ENCODE measurements at places on chromosomes 2 and 18.
A peak's percentile ranks its signal among the peaks of the same experiment; 100 is the strongest.

DNA sequence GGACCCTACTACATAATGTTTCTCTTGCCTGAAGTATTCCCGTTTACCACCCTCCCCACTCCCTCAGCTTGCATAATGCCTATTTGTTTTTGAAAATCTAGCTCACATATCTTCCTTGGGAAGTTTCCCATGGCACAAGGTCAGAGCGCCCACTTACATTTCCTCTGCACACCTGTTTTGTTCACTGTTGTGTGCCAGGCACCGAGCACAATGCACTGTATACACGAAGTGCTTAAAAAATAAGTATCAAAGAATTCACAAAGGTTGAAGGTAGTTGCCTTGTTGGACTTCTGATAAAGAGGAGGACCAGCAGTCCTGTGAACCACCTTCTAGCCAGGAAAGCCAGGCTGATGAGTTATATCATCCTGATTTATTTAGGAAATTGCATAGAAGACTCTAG is 16.8 kb upstream of the RHOB start:
- peaks cover 32% of the 10 kb centered on the region for H3K4me1 ChIP-seq
- no peak overlapping the region for H3K27ac ChIP-seq
- no peaks in the 10 kb centered on the region for H3K27me3 ChIP-seq
- H3K36me3 ChIP-seq, result no peaks in the 10 kb centered on the region
- no peak overlapping the region for H3K4me3 ChIP-seq

DNA sequence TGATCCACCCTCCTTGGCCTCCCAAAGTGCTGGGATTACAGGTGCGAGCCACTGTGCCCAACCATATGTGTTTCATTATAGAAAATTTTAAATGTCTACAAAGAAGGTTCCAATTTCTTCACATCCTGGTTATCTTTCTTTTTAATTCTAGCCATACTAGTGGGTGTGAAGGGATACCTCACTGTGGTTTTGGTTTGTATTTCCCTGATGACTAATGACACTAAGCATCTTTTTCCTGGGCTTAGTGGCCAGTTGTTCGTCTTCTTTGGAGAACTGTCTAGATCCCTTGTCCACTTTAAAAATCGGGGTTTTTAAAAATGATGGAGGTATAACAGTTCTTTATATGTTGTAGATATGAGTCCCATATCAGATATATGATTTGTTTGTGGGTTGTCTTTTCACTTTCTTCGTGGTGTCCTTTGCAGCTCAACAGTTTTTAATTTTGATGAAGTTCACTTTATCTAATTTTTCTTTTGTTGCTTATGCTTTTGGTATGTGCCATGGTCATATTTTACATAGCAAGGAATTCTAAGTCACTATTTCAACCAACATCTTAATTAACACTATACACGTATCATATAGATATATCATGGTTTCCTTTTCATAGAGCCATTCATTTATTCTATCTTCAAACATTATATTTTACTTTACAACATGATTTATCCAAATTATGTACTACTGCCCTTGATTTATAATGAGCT is 135.0 kb upstream of the RIOK3 start:
- no peaks in the 10 kb centered on the region for H3K27me3 ChIP-seq
- no peak for DNase-seq
- no peaks in the 10 kb centered on the region for H3K36me3 ChIP-seq
- H3K27ac ChIP-seq, result no peak overlapping the region

GRCh38 chr2:33013684-33014110 is 66.9 kb downstream of the LTBP1 start:
- no peak overlapping the region for H3K4me3 ChIP-seq
- peaks cover 5% of the 10 kb centered on the region for H3K4me1 ChIP-seq
- H3K36me3 ChIP-seq, result no peaks in the 10 kb centered on the region
- no peak overlapping the region for H3K27ac ChIP-seq

DNA sequence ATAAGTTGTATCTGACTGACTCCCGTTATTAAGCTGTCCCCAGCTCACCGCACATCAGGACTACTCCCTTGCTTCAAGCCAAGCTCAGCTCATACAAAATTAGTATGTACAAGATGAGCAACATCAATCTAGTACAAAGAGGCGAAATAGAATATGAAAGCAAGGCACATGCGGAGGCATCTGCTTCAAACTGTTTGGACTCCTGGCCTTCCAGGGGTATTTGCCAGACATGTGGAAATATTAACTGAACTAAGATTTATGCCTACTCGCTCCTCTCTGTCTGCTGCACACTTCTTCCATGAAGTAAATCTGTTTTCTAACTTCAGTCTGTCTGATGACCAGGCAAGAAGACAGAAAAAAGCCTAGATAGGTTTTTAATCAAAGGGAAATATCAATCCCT is 499.8 kb downstream of the PID1 start:
- no peak overlapping the region for H3K4me3 ChIP-seq
- H3K4me1 ChIP-seq, result no peaks in the 10 kb centered on the region

GRCh38 chr18:9810994-9811705 is 74.6 kb upstream of the TXNDC2 start:
- H3K4me3 ChIP-seq, result no peak overlapping the region
- no peaks in the 10 kb centered on the region for H3K27me3 ChIP-seq
- H3K27ac ChIP-seq, result peak overlapping the region; percentile 75
- DNase-seq, result no peak

- H3K27me3 ChIP-seq, result peaks cover 25% of the 10 kb centered on the region
- DNase-seq, result no peak
- H3K4me1 ChIP-seq, result no peaks in the 10 kb centered on the region
- H3K4me3 ChIP-seq, result no peak overlapping the region
- H3K36me3 ChIP-seq, result no peaks in the 10 kb centered on the region
Observed at GRCh38 chr18:47591429-47591828, 339.0 kb downstream of the SMAD2 start.

DNA sequence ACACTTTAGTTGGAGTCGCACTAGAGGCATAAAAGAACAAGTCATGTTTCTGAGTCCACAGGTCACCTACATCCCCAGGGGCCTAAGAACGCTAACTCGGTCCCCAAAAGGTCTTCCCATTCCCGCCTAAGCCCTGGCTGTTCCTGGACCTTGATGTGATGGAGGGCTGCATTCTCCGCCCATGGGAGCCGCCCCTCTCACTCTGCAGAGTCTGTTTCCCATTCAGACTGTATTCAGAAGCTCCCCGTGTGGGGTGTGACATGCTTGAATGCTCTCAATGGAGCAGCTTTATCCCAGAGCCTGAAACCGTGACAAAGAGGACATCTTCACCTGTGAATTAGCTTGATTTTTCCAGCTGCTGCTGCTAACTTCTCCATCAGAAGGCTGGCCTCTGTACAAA is 319.0 kb upstream of the KLHL29 start:
- no peaks in the 10 kb centered on the region for H3K27me3 ChIP-seq
- no peak overlapping the region for H3K4me3 ChIP-seq
- no peak for DNase-seq
- no peak overlapping the region for H3K27ac ChIP-seq

DNA sequence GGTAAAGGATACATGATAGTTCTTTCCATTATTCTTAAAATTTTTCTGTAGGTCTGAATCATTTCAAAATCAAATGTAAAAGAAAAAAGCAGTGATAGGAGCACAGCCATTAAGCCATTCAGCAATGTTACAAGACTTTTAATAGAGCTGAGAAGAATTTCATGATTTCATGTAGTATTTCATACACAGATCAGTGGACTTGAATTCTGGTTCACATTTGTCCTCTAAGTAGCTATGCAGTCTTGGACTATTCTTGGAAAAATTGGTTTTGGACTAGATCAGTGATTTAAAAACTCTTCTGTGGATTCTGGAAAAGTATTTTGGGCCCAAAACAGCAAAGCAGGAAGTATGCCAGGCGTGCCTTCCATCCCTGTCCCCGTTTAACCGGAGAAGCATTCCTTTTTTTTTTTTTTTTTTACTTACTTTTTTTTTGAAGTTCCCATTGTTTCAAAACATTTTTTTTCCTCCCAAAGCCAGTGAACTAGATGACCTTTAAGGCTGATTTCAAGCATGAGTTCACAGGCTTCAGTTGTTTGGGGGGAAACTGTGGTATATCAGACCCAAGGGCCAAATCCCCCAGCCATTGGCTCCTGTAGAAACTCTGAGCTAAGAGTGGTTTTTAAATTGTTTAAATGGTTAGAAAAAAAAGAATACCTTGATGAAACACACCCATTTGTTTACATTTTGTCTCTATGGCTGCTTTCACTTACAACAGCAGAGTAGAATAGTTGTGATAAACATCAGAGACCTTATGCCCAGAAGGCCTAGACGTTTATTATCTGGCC is 17.5 kb upstream of the POLI start:
- H3K27me3 ChIP-seq, result no peaks in the 10 kb centered on the region
- peaks cover 5% of the 10 kb centered on the region for H3K4me1 ChIP-seq
- DNase-seq, result no peak
- no peak overlapping the region for H3K27ac ChIP-seq

GRCh38 chr2:45554742-45555140 is 56.3 kb downstream of the SRBD1 start:
- DNase-seq, result no peak
- H3K27ac ChIP-seq, result no peak overlapping the region
- H3K36me3 ChIP-seq, result peaks cover 5% of the 10 kb centered on the region
- no peak overlapping the region for H3K4me3 ChIP-seq

GRCh38 chr18:3499501-3499900 is 49.5 kb downstream of the TGIF1 start:
- no peaks in the 10 kb centered on the region for H3K36me3 ChIP-seq
- peak overlapping the region; percentile 32 for H3K4me3 ChIP-seq
- H3K27me3 ChIP-seq, result no peaks in the 10 kb centered on the region
- no peak overlapping the region for H3K27ac ChIP-seq
- H3K4me1 ChIP-seq, result peaks cover 16% of the 10 kb centered on the region
- no peak for DNase-seq

- no peak overlapping the region for H3K4me3 ChIP-seq
- H3K4me1 ChIP-seq, result no peaks in the 10 kb centered on the region
- no peaks in the 10 kb centered on the region for H3K36me3 ChIP-seq
- no peak for DNase-seq
- H3K27me3 ChIP-seq, result no peaks in the 10 kb centered on the region
- H3K27ac ChIP-seq, result no peak overlapping the region
Observed at GRCh38 chr2:200003444-200003843, 48.1 kb downstream of the MAIP1 start.

GRCh38 chr2:236265675-236266074 is 1.5 kb upstream of the ASB18 start:
- peak; percentile 19 for DNase-seq
- H3K27me3 ChIP-seq, result no peaks in the 10 kb centered on the region
- peaks cover 6% of the 10 kb centered on the region for H3K4me1 ChIP-seq
- no peak overlapping the region for H3K27ac ChIP-seq
- H3K4me3 ChIP-seq, result no peak overlapping the region

DNA sequence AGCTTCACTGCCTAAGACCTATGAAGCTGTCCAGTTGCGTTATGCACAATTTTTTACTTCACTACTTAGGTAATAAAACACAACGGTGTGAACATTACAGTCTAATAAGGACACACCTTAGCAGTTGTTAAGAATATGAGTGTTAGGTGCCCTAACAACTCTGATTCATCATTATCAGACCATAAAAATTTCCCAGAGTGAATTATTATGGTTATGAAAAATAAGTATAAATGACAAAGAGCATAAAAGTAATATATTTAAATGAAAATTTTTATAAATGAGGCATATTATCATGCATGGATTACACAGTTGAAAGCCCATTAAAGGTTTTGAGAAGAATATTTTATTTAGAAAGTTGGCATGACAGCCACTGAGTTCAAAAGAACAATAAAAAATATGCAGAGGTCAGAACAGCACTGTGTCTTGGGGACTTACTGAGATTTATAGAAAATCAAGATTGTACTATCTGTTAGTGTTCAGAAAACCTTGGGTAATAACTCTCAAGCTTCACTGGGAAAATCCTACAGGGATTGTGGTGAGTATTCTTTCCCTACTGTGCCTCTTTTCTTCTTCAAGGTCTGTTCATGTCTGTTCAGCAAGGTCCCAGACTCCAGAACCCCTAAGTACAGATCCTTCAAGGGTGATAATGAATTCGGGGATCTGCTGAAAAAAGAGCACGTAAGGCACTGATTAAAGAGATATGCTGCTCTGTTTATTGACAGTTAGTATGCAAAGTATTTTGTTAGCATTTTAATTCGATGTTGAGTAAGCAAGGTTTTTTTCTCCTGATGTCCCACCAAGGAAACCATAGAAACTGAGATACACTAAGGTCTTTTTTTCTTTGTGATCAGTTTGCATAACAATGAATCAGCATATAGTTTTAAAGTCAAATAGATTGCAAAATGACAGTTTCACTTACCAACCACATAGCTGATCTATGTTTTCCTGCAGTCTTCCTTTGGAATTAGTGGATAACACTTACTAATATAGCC is 250.0 kb downstream of the DSEL start:
- DNase-seq, result no peak
- H3K4me1 ChIP-seq, result peaks cover 23% of the 10 kb centered on the region
- H3K4me3 ChIP-seq, result no peak overlapping the region
- no peaks in the 10 kb centered on the region for H3K36me3 ChIP-seq

DNA sequence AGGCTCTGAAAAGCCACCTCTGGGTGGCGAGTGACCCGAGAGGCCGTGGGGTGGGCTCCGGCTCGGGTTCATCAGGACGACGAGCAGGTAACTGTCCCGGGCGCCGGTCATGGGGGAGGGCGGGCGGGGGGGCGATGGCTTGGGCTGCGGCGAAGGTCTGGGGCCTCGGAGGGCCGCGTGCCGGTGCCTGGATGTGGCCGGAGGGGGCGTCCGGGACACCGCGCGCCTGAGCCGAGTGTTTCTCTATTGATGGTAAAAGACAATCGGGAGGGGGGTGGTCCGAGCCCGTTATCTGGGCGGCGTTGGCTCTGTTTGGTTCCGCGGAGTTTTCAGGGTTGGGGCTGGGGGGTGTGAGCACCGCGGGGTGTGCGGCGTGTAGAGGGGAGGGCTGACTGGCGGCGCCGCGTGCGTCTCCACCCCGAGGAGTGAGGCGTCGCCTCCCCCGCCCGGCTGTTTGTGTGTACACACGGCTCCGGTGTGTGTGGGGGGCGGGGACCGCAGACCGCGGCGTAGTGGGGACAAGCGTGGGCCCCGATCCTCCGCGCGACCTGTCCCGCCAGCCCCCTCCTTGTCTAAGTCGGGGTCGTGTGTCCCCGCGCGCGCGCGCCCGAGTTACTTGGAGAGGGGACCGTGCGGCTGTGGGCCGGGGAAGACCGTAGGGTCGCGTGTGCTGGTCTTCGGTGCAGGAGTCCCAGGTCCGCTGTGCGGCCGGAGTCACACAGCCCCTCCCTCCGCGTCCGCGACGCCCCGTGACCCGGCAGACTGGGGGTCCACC is 1.6 kb downstream of the CTIF start:
- peaks cover 52% of the 10 kb centered on the region for H3K36me3 ChIP-seq
- DNase-seq, result peak; percentile 86
- no peaks in the 10 kb centered on the region for H3K27me3 ChIP-seq
- H3K4me1 ChIP-seq, result peaks cover 69% of the 10 kb centered on the region

DNA sequence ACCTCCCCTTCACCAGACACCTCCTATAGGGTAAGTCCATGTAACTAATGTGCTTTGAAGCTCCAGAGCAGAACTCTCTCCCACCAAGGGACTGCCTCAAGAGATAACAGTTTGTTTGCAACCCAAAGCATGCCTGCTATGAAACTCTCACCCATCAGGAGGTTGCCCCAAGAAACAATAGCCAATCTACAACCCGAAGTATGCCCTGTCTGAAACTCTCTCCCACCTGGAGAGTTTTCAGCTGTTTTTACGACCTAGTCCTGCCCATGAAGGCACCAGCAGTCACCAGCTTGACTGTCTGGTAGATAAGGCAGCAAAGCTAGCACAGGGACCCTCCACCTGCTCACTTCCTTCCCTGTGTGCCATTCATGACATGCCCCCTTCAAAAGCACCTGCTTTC is 533.9 kb upstream of the CRIM1 start:
- no peaks in the 10 kb centered on the region for H3K27me3 ChIP-seq
- H3K4me1 ChIP-seq, result no peaks in the 10 kb centered on the region
- no peak overlapping the region for H3K4me3 ChIP-seq
- DNase-seq, result no peak
- H3K27ac ChIP-seq, result no peak overlapping the region

- H3K4me3 ChIP-seq, result no peak overlapping the region
- peaks cover 28% of the 10 kb centered on the region for H3K4me1 ChIP-seq
- no peaks in the 10 kb centered on the region for H3K27me3 ChIP-seq
- no peak overlapping the region for H3K27ac ChIP-seq
Observed at GRCh38 chr2:230690439-230690838, 22.2 kb upstream of the CAB39 start.
